ENCODE measurements at places on chromosomes 13 and 19.

- no peak for DNase-seq
Observed at GRCh38 chr13:42794577-42795275, 13.3 kb downstream of the FAM216B start.

DNA sequence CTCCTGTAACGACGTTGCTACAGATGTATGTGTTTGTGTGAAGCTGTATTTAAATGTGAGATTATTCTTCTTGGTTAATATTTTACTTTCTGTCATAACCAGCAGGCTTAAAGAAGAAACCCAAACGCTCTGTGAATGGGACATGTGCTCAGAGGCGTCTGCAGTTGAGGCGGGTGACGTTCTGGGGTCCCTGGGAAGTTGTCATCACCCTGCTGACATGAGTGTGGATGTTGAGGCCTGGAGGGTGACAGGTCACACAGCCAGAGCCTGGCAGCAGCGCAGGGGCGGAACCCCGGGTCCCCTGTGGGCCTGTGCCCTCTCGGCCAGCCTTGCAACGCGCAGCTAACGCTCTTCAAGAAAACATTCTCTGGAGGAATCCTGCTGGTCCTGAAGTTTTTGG, 16.6 kb downstream of the RASA3 start:
- peak; percentile 28 for DNase-seq

- DNase-seq = no peak
Observed at GRCh38 chr19:13963603-13964105, 11.3 kb downstream of the DCAF15 start.

DNA sequence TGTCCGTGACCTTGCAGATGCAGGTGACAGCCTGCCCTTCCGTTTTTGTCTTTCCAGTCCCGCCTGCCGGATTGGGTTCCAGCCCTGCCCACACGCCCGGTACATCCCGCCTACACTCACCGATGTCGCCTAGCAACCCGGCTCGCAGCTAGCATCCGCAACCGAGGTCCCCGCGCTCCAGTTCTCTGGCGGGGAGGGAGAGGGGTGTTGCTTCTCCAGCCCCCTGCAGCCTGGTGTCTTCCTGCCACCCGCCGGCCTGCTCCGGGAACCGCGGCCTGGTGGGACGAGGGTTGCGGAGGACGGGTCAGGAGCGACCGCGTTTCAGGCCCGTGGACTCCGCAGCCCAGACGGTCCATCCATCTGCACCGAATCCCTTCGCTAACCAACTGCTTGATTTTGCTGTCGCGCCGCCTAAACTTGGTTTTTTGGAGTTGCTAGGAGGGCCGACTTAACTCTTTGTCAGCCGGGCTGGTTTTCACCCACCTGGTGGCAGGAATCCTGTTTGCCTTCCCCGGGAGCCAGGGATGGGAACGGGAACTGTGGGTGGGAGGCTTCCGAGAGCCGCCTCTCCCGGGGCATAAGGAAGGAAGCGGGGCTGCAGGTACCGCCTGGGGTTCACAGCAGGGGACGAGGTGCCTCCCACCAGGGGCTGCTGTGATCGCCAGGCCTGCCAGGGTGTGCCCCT, 15.4 kb upstream of the MATK start:
- peak; percentile 77 for DNase-seq

DNA sequence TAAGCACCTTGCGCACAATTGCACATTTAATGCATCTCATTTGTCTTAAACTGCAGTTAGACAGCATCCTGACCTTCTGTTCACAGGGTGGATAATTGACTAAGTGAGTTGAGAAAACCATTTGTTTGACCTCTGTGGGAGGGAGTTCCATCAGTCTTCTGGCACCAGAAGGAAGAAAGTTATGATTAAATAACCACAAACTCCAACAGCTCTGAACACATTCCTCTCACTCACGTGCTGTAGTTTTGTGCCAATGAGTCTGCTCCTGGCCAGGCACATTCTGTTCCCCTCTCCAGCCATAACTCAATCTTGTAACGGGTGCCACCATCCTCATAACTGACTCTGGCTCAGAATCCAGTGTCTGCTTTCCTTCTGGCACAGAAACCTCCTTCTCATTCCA, 817.2 kb downstream of the SLITRK1 start:
- peak; percentile 62 for DNase-seq

DNA sequence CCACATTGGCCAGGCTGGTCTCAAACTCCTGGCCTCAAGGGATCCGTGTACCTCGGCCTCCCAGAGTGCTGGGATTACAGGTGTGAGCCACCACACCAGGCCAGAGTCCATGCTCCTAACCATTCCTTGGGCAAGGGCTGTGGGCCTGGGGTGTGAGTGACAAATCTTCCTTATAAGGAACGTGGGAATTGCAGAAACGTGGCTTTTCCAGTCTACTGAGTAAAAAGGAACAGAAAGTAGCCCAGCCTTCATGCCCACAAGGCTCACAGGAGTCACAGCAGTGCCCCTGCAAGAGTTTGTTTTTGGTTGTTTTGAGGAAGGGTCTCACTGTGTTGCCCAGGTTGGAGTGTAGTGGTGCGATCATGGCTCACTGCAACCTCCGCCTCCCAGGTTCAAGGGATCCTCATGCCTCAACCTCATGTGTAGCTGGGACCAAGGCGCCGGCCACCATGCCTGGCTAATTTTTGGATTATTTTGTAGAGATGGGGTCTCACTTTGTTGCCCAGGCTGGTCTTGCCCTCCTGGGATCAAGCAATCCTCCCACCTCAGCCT, 5.1 kb downstream of the MYPOP start:
- no peak for DNase-seq

DNA sequence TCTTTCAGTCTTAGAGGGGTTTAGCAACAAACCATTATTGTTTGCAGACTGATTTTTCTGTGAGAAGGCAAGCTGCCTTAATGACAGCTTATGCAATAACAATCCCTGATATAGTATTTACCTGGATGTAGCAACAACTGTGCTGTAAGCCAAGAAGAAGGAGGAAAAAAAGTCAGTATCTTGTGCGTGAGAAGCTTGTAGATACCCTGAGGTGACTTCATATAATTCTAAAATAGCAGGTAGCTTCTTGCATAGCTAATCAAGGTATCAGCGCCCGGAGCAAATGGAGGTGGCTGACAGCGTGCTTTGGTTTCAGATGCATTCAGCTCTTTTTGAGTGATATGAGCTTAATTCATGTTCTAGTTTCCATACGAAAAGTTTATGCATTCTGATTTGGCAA, 309.8 kb downstream of the KLF5 start:
- no peak for DNase-seq

DNA sequence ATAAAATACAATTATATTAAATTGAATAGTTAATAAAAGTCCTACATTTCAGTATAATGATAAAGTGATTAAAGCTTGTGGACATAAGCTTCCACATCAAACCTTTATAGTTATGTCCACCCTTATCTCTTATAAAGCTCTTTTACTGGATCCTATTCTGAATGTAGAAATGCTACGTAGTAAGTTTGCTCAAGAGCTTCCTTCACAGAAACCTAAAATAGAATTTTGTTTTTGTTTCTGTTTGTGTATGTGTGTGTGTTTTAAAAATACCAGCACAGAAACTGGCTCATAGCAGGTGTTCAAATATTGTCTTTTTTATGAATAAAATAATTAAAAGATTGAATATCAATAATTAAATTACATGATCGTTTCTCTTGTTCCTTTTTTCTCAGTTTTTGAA, 21.0 kb upstream of the UFM1 start:
- no peak for DNase-seq

DNA sequence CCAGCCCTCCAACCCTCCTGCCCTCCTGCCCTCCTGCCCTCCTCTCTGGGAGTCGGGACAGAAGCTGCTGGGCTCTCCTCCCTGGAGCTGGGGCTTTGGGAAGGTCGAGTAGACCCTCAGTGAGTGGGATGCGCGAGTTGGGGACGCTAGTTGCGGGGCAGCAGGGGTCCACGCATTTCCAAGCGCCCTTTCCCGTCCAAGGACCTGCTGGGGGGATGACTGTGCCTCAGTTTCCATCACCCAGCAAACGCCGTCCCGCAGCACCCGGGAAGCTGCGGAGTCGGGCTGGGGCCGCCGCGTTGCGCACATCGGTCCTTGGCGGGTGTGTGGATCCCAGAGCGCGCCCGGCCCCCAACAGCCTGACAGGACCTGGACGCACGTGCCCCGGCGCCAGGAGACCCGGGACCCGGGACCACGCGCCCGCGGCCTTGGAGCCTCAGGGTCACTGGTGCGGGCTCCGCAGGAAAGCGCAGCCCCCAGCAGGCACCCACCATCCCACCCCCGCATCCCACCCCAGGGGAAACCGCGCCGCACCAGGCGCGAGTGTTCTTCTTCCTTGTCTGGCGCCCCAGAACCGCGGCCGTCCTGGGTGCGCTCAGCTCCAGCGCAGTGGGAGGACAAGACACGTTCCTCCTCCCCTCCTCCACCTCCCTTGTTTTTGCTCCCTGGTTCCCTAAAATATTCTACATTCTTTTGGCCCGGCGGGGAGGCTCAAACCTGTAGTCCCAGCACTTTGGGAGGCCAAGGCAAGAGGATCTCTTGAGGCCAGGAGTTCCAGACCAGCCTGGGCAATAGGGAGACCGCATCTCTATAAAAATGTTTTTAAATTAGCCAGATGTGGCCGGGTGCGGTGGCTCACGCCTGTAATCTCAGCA, 9.2 kb downstream of the ONECUT3 start:
- no peak for DNase-seq

DNA sequence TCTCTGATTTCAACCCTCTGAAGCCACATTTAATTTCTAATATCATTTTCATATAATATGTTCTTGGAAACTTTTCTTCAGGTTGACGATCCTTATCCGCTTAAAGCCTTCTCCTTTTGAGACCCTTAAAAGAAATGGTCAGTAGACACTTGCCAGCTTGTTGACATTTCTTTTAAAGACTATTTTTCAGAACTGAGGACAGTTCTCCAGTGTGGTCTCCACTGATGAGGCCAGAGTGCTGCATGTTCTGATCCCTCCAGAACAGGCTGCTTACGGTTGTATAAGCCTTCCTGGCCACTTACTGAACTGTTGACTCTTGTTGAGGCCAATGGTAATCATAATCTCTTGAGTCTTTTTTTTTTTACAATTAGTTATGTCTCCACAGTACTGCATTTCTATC, 477.3 kb downstream of the FGF9 start:
- no peak for DNase-seq

DNA sequence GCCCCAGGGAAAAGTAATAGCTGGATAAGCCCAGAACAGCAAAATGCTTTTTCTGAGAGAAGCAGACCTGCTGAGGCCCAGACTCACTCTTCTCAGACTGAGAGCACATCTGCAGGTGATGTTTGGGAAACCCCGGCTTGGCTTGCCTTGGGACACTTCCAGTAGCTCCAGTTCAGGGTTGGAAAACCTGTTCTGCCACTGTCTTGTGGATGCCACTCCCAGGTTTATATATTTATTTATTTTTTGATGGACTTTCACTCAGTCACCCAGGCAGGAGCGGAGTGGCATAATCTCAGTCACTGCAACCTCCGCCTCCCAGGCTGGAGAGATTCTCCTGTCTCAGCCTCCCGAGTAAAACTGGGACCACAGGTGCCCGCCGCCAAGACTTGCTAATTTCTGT, 8.0 kb upstream of the SMARCA4 start:
- no peak for DNase-seq

- no peak for DNase-seq
Observed at GRCh38 chr13:20435616-20436368, 89.9 kb downstream of the CRYL1 start.

DNA sequence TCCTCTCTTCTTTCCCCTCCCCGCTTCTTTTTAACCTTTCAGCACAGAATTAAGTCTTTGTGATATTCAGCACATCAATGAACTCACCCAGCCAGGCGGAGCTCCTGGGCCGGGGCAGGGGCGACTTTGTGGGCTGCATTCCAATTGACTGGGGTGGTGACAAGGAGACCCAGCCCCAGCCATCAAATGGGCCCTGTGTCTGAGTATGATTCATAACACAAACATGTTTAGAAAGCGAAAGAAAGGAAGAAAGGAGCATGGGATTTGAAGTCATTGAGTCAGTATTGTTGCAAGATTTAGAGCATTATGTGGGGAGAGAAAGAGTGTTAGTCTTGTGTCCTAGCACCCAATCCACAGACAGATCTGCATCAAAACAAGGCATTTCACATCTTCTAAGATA, 185.3 kb downstream of the LHFPL6 start:
- DNase-seq = no peak

DNA sequence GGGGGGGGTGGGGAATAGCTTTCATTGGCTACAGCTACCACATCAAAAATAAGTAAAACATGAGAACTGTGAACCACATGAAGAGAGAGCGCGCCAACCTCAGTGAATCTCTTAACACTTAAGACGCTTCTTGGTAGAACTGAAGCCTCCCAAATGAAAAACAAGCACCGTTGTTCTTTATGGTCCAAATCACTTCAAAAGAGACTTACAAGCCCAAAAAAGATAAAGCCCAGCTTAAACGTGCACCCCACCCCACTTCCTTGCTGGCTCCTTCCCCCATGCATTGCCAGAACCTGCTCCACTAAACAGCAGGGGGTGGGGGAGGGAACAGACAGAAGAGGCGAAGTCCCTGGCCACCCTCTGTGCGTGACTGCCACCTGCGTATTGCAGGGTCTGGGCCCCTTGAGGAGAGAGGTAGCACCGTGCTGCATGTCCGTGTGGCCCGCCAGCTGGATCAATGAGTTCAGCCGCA, 479.1 kb downstream of the FOXO1 start:
- no peak for DNase-seq

DNA sequence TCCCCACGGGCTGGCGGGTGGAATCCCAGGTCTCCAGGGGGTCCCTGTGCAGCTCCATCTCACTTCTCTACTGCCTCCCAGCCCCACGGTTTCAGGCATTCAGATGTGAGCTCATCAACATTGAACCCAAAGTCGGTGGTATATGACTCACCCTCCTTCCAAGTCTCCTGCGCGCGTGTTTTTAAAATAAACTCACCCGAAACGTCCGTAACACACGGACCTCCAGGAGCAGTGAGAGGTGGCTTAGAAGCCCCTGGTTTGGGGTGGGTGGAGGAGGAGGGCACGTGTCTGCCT, 14.0 kb upstream of the CRTC1 start:
- no peak for DNase-seq

DNA sequence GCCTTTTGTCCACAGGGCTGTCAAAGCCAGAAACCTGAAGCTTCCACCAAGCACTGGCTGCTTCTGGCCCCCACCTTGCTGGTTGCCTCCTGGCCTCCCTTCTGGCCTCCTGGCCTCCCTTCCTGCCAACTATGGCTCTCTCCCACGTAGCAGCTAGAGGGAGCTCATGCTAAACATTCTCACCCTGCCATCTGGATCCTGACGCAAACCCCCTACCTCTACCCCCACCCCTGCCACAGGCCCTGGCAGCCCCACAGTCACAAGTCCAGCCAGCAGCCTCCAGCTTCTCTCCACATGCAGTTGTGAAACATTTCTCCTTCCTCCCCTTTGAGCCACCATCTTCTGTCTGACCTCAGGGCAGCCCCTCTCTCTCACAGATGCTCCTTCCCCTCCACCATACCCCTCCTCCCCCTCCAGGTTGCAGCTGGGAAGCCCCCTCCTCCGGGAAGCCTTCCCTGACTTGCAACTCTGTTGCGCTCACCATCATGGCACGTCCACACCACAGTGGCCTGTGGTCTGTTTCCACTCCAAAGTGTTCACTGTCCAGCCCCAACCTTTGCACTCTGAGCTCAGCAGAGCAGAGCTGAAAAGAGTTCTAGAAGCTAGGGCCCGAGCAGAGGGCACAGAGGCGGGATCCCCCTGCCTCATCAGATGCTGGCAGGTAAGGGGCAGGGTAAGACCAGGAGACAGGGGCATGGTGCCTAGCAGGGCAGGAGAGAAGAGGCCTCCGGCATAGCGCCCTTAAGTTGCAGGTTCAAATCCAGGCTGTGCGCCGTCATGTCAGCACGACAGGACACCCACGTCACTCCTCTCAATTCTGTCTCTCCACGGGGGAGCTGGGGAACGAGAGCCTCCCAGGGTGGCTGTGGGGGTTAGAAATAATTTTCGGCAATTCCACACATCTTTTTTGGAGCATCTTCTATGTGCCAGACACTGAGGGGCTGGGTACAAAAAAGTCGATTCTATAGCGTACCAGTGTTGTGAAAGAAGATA, 7.3 kb downstream of the ADGRL1 start:
- DNase-seq = no peak

GRCh38 chr13:27634231-27634630, 12.5 kb downstream of the POLR1D start:
- DNase-seq = no peak
